T follicular helper cell (primary cell): ENCODE measurements at places on chromosomes 11 and 22.

GRCh38 chr11:69298267-69299022 lies 4.5 kb downstream of the MYEOV start:
- DNase-seq: no peak

- no peak for DNase-seq
Observed at GRCh38 chr11:7667460-7667859, 5.8 kb downstream of the CYB5R2 start.

GRCh38 chr11:99535819-99536218 lies 515.1 kb downstream of the CNTN5 start:
- no peak for DNase-seq

GRCh38 chr22:50282361-50283155 lies 12.4 kb upstream of the MAPK11 start:
- no peak for DNase-seq

- DNase-seq: no peak
Observed at GRCh38 chr11:33689085-33689484, 11.5 kb downstream of the C11orf91 start.

DNA sequence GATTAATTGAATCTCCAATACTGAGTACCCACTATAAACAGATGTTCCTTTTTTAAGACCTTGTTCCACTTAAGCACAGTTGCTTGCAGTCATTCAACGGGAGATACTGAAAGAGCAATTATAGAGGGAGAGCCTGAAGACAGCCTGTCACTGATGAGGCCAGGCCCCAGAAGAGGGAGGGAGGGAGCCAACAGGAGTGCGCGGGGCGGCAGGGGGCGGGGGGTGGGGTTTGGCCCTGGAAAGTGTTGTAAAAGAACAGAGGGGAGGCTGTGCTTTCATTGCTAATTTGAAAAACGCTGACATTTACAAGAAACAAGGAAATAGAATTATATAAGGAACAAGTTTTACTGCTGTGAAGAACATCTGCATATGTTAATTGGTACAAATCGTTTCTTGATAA lies 53.1 kb downstream of the MAP6 start:
- DNase-seq: no peak

GRCh38 chr11:80929031-80929805 lies 1488.4 kb upstream of the TENM4 start:
- no peak for DNase-seq

DNA sequence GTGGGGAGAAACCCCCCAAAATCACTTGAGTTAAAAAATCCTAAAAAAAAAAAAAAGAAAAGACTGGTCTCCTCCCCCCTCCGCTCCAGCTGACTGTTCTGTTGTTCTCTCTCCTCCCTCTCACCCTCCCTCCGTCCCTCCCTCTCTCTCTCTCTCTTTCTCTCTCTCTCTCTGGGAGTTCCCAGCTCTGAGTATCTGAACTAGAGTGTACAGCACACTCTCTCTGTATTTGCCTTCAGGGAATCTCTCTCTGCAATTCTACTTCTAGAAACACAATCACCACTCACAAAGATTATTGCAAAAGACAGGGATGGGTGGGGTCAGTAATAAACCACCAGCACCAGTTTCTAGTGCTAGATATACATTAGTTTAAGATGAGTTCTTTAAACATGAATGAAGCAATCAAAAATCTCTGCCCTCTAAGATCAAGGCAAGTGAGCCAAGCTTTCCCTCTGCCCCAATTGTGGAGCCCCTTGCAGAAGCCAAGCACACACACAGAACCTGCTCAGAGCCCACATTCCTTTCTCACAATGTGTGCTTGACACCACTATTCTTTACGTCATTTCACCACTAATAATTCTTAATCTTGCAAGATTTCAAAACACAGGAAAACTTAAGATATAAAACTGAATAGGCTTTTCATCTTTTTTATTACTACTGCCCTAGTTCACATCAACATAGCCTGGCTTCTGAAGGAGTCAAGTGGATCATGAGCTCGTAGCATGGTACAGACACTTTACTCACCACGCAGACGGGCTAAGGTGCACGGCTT lies 133.5 kb downstream of the RBFOX2 start:
- DNase-seq: no peak

DNA sequence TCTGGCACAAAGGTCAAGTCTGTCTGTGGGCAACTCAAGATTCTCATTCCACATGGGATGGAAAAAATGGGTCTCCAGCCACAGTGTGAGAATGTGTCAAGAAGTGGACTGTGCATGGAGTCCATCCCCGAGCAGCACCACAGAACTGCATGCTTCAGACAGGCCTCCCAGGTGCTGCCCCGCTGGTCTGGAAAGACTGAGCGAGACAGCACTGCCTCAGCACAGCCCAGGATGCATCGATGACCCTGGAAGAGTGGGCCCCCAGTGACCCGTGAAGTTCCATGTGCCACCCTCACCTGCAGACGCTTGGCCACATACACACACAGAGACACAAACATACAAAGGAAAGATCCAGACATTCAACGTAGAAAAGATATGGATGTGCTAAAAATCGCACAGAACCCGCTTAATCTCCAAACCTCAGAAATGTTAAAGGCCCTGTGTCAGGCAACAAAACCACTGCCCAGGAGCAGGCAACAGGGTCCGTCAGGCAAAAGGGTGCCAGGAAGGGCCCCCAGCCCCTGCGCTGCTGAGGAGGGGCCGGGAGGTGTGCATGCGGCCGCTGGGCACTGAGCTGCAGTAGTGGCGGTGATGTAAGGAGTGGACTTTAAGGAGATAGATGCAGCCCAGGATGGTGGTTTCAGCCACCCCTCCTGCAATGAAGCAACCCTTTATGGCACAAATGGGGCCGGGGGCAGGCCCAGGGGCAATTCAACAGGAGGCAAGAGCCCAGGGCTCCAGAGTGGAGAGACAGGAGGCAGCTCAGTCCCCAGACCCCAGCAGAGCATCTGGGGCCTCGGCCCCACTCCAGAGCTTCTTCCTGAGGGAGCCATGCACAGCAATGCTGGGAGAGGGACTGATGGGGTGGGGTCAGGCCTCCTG lies 84.7 kb downstream of the DGCR2 start:
- no peak for DNase-seq

- DNase-seq: no peak
Observed at GRCh38 chr11:17780668-17781067, 46.1 kb downstream of the KCNC1 start.

- no peak for DNase-seq
Observed at GRCh38 chr11:13135385-13136271, 126.5 kb downstream of the RASSF10 start.

GRCh38 chr11:64207256-64208085 lies 950 bp downstream of the FERMT3 start:
- DNase-seq: peak; percentile 51

DNA sequence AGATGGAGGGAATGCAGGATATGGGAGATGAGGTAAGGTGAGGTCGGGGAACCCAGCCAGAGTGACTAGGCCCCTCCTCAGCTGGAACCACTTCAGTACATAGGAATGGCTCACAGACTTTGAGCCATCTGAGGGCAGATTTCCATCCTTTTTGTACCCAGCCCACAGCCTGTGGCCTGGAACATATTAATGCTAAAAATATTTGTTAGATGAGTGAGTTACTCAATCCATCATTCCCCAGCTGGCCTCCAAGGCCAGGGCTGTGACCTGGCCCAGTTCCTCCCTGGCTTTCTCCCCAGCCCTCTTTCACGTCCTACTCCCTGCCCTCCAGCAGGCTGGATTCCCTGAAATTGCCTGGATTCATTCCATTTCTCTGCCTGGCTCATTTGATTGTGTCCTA lies 57.2 kb upstream of the PRDM11 start:
- DNase-seq: no peak

- DNase-seq: no peak
Observed at GRCh38 chr11:61860054-61860903, 31.1 kb downstream of the FADS3 start.

DNA sequence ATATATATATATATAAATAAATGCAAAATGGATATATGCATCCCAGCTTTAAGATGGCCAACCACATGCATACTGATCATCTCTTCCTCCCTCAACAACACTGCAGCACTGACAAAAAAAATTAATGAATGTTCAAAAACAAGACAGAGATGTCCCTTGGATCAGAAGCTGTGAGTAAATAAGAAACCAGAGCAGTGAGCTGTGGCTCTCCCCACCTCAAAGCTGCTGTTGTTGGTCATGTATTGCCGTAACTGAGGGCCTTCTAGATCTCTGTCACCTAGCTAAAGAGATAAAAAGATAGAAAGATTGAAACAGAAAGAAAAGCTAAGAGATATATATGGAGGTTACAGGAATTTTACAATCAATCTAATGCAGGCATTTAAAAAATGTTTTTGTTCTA lies 15.5 kb upstream of the TMEM135 start:
- DNase-seq: no peak

DNA sequence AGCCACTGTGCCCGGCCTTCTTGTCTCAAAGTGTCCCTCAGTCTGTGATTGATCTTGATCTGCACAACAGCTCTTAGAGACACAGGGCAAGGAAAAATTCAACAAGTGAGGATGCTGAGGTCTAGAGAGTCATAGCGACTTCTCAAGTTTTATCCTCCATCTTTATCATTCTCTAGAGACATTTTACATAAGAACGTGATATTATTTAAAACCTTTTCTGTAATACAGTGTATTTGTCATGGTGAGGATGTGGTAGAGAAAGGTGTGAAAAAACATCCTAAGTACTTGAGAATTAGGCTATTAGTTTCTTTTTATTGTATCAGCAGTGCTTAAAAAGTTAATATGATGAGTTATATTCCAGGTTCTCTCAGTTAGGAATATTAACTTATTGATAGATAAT lies 50.2 kb downstream of the EMSY start:
- no peak for DNase-seq

- peak; percentile 63 for DNase-seq
Observed at GRCh38 chr11:35247428-35247827, 108.5 kb downstream of the CD44 start.

DNA sequence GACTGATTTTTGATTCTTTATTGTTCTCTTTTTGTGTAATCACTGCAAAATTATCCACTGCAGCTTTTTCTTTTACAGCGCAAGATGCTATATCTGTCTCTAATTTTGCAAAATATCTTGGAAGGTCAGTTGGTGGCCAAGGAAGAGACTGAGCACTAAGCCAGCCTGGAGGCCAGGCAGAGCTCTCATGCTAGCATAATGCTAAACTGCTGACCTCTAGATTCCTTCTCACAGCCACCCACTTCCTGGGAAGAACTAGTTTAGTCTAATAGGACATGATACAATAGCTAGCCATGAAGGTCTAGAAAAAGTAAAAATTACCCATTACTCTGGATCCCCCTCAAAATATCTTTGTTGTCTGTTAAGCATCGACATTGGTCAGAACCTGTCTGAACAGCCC lies 227.2 kb upstream of the ARHGAP20 start:
- DNase-seq: no peak

- no peak for DNase-seq
Observed at GRCh38 chr11:104352036-104352435, 188.1 kb upstream of the PDGFD start.

GRCh38 chr11:103906291-103906867 lies 130.1 kb upstream of the DDI1 start:
- DNase-seq: no peak

DNA sequence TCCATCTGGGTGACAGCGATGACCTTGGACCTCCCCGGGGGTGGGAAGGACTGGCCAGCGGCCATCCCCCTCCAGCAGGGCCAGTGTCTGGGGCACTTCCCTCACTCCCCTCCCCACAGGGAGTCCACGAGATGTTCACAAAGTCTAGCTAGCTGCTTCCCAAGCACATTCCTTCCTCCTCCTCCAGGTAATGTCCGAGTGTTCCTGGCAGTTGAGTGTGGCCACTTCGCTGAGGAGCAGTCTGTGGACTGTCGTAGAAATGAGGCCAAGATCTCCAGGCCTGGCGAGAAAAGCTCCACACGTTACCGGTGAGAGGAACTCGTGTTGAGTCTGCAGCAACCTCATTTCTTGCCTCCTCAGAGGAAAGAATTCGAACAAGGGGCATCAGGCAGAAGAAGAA lies 425.5 kb downstream of the BRD1 start:
- no peak for DNase-seq

GRCh38 chr11:84899740-84900139 lies 727.4 kb downstream of the DLG2 start:
- no peak for DNase-seq

GRCh38 chr11:58922479-58922878 lies 16.8 kb upstream of the GLYATL1 start:
- DNase-seq: no peak

- DNase-seq: no peak
Observed at GRCh38 chr11:129410395-129410960, 34.8 kb downstream of the BARX2 start.

GRCh38 chr11:6397156-6397555 lies 6.9 kb downstream of the SMPD1 start:
- DNase-seq: no peak

DNA sequence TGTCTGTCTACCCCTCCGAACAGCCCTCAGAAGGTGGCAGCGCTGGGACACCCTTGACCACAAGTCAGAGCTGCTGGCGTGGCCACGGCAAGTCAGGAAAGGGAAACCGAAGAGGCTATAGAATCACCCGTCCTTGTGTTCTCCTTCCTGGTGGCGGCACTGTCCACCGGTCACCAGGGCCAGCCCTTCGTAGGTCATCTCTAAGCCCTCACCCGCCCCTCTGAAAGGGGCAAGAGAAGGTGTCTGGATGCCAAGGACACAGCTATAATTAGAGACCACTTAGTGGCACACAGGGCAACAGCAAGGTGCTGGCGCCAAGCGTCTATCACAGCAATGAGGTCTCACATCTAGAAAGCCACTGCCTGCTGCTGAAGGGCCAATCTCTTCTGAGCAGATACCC lies 320.9 kb downstream of the SHANK2 start:
- DNase-seq: no peak

DNA sequence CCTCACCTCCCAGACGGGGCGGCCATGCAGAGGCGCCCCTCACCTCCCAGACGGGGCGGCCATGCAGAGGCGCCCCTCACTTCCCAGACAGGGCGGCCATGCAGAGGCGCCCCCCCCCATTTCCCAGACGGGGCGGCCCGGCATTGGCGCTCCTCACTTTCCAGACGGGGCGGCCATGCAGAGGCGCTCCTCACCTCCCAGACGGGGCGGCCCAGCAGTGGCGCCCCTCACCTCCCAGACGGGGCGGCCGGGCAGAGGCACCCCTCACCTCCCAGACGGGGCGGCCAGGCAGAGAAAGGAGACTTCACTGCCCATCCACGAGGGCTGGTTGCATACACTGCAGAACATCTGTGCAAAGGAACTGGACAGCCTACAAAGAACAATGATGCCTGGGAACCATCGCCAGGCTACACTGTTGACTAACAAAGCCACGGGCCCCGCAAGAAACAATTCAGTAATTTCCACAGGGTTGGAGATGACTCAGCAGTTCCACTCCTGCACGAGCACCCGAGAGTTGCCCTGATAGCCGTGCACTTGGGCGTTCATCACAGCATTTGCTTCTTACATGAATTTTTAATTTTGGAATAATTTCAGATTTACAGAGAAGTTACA lies 58.7 kb downstream of the CTTN start:
- DNase-seq: no peak

- DNase-seq: no peak
Observed at GRCh38 chr11:134120143-134120850, 51.4 kb downstream of the JAM3 start.
